Smooth muscle cell of the pulmonary artery (primary cell): ENCODE measurements at places on chromosomes 11 and 22. TPM values are rescaled to one million over a fixed set of nuclear protein-coding genes. Genes with fewer than 3 reads are reported as not detected.

The ACR gene
- not detected in 2 replicates for total RNA-seq

The SLC25A22 gene
- total RNA-seq, result 13.9 and 18.2 TPM in 2 replicates

The ACTN3 gene
- total RNA-seq, result 0.07 TPM in 1 of 2 replicates, not detected in the other

The RFPL1 gene
- not detected in 2 replicates for total RNA-seq

The KCNJ5 gene
- total RNA-seq, result under 0.01 and 0.03 TPM in 2 replicates

The MPEG1 gene
- total RNA-seq, result not detected in 2 replicates

The MS4A6A gene
- total RNA-seq, result not detected in 2 replicates

The MICALL1 gene
- total RNA-seq, result 20.3 and 36.5 TPM in 2 replicates

The OR5B21 gene
- total RNA-seq, result not detected in 2 replicates

The SLC37A2 gene
- 0.13 and 1.7 TPM in 2 replicates for total RNA-seq

The CHST1 gene
- 0.73 and 3.6 TPM in 2 replicates for total RNA-seq

The SEC14L2 gene
- total RNA-seq, result 12.7 and 15.9 TPM in 2 replicates

The APOL4 gene
- 0.07 and 0.39 TPM in 2 replicates for total RNA-seq

The APOA5 gene
- total RNA-seq, result not detected in 2 replicates

The RAB3IL1 gene
- 11.0 and 11.8 TPM in 2 replicates for total RNA-seq

The CYTH4 gene
- total RNA-seq, result 0.07 and 0.36 TPM in 2 replicates

The SPA17 gene
- total RNA-seq, result 3.9 and 5.7 TPM in 2 replicates

The CDHR5 gene
- not detected in 2 replicates for total RNA-seq

The JAML gene
- not detected in 2 replicates for total RNA-seq

The KRTAP5-2 gene
- total RNA-seq, result not detected in 2 replicates

The TRIM49 gene
- not detected in 2 replicates for total RNA-seq

The SLC1A2 gene
- 1.9 and 4.5 TPM in 2 replicates for total RNA-seq

The ANO1 gene
- total RNA-seq, result 3.8 and 11.7 TPM in 2 replicates

The EFEMP2 gene
- total RNA-seq, result 114 and 154 TPM in 2 replicates

The ANO9 gene
- not detected in 2 replicates for total RNA-seq

The RIMBP3C gene
- total RNA-seq, result 0.20 TPM in 1 of 2 replicates, not detected in the other

The KIF18A gene
- total RNA-seq, result 3.8 and 6.8 TPM in 2 replicates

The CHADL gene
- 1.1 and 1.2 TPM in 2 replicates for total RNA-seq

The CALCB gene
- not detected in 2 replicates for total RNA-seq

The TREH gene
- not detected in 2 replicates for total RNA-seq

The LDHAL6A gene
- not detected in 2 replicates for total RNA-seq

The MOV10L1 gene
- 1.5 and 1.7 TPM in 2 replicates for total RNA-seq

The CD3E gene
- not detected in 2 replicates for total RNA-seq

The MYOD1 gene
- total RNA-seq, result not detected in 2 replicates

The ADAMTS8 gene
- total RNA-seq, result 0.07 and 0.65 TPM in 2 replicates

The SLC22A12 gene
- total RNA-seq, result not detected in 2 replicates

The DNAJB7 gene
- not detected in 2 replicates for total RNA-seq

The PLEKHA7 gene
- 0.26 and 0.39 TPM in 2 replicates for total RNA-seq

The SERHL2 gene
- 2.5 and 3.1 TPM in 2 replicates for total RNA-seq

The GLYAT gene
- total RNA-seq, result not detected in 2 replicates

The OR52N2 gene
- not detected in 2 replicates for total RNA-seq

The MMP3 gene
- 0.40 TPM in 1 of 2 replicates, not detected in the other for total RNA-seq

The MADD gene
- total RNA-seq, result 17.7 and 18.5 TPM in 2 replicates

The MEI1 gene
- total RNA-seq, result 0.20 and 0.26 TPM in 2 replicates

The GAS2 gene
- total RNA-seq, result 0.43 and 1.2 TPM in 2 replicates

The MFNG gene
- total RNA-seq, result 0.07 and 0.30 TPM in 2 replicates

The SLC43A3 gene
- total RNA-seq, result 18.2 and 21.3 TPM in 2 replicates

The STK33 gene
- total RNA-seq, result 0.65 and 2.4 TPM in 2 replicates

The ESAM gene
- total RNA-seq, result 2.9 and 5.5 TPM in 2 replicates

The NRGN gene
- 0.17 and 0.20 TPM in 2 replicates for total RNA-seq

The OR51E2 gene
- 0.33 TPM in 1 of 2 replicates, not detected in the other for total RNA-seq

The HBD gene
- 0.33 and 0.36 TPM in 2 replicates for total RNA-seq

The BEST1 gene
- total RNA-seq, result 3.1 and 5.0 TPM in 2 replicates

The SOX10 gene
- total RNA-seq, result 0.07 TPM in 1 of 2 replicates, not detected in the other

The SERPINH1 gene
- total RNA-seq, result 1,766 and 2,892 TPM in 2 replicates

The SMCO4 gene
- total RNA-seq, result 4.4 and 9.1 TPM in 2 replicates

The DBX1 gene
- total RNA-seq, result not detected in 2 replicates

The PATE3 gene
- total RNA-seq, result not detected in 2 replicates
